ENCODE measurements at places on chromosomes 1 and 21.
A peak's percentile ranks its signal among the peaks of the same experiment; 100 is the strongest.

DNA sequence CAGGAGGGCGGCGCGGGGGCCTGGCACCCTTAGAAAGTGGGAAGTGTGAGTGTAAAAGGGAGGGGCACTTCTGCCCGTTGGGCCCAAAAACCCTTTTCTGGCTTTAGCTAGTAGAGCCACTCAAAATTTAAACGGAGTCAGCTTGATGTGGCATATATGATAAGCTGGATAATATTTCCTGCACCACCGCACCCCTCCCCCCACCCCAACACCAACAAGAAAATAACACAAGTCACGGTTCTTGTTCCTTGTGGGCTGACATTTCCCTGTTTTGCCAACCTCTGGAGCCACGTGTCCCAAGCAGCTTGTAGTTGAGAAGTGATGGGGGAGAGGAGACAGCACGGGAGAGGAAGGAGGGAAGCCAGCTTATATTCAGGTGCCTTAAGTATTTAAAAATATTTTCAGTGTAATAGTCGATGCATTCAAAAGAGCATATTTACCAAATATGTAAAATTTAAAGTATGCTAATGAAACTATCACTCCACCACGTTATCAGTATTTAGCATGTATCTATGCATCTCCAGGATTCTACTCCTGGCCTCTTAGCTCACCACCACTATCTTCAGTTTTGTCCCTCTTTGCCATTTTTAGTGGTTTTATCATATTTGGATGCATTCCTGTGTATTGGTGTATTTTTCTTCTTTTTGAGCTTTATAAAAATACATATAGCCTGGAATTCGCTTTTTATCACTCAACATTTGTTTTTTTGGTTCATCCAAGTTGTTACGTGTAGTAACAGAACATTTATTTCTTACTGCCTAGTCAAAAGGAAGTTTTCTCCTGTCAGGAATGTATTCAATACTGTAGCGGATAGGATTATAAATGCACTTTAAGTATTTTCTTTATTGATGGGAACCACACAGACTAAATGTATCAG lies 773 bp upstream of the DDX59 start:
- no peak for DNase-seq

DNA sequence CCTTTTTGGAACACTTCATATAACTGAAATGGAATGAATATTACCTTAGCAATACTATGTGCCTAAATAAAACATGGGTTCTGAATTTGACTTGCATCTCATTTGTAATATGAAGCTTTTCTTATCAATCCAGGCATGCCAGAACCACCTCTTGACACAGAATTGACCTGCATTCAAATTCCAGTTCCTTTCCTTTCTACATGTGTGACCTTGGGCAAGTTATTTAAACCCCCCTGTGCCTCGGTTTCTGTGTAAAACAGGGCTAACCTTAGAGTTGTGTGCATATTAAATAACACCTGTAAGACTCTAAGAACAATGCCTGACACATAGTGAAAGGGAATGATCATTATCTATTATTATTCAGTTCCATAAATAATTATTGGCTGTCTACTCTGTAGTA lies 2.0 kb upstream of the NOS1AP start:
- no peak for DNase-seq

GRCh38 chr1:46532498-46533178 lies 18.8 kb downstream of the KNCN start:
- DNase-seq = peak; percentile 61

DNA sequence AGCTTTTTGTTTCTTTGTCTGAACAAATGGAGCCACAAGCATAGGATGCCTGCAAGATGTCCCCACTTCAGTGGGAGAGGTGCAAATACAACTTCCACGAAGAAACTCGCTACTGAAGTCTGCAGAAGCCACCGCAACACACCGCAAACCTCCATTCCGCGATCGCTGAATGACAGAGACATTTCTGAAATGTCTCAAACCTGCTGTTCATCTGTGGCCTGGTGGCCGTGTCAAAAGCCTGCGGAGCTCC lies 1.0 kb downstream of the TP53BP2 start:
- peak; percentile 26 for DNase-seq

DNA sequence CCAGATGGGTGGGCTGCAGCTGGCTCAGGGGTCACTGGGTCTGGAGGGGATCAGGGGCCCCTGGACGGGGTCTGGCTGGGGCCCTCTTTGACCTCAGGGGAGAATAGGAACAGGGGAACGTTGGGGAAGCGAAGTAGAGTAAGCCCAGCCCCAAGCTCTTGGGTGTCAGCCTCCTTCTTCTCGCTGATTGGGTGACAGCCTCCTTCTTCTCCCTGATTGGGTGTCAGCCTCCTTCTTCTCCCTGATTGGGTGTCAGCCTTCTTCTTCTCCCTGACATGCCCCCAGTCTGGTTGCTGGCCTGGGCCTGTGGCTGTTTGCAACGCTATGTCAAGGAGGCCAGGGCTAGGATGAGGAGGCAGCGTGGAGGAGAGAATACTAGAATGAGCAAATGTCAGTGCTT lies 76.7 kb upstream of the CASZ1 start:
- DNase-seq = no peak

Measured in T-helper 9 cell (primary cell).